ENCODE measurements at places on chromosomes 5 and 9. TPM values are rescaled to one million over a fixed set of nuclear protein-coding genes. Genes with fewer than 3 reads are reported as not detected.
A peak's percentile ranks its signal among the peaks of the same experiment; 100 is the strongest.

The CDO1 gene
- polyA plus RNA-seq: 21.8 TPM

- no peak for DNase-seq
Observed at GRCh38 chr5:157677931-157678330, 6.6 kb downstream of the C5orf52 start.

GRCh38 chr5:54000011-54000410, 310.4 kb downstream of the ARL15 start:
- no peak for DNase-seq

The PCDHA11 gene
- polyA plus RNA-seq: not detected

- DNase-seq: no peak
Observed at GRCh38 chr5:6644794-6645241, 11.6 kb downstream of the SRD5A1 start.

- DNase-seq: no peak
Observed at GRCh38 chr5:1112596-1113331, 901 bp upstream of the SLC12A7 start.

DNA sequence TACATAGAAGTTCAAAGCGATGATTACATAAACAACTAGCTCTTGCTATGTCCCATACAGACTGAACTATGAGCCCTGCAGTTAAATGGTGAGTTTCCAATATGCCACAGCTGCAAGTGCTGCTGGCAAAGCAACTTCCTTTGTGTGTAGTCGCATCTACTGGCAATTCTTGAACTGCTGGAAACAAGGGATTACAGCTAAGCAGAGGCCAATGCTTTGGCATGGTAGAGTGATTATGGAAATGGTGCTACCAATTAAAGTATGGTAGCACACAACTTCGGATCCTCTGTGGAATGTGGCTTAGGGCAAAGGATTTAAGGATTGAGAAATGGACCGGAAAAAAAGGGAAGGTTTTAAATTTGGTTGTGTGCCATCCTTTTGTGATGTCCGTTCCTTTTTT, 856.6 kb downstream of the MAT2B start:
- peak; percentile 49 for DNase-seq

- DNase-seq: no peak
Observed at GRCh38 chr9:12689233-12689632, 4.0 kb upstream of the TYRP1 start.

The MOCS2 gene
- polyA plus RNA-seq: 47.5 TPM

The PAXX gene
- 15.7 TPM for polyA plus RNA-seq

DNA sequence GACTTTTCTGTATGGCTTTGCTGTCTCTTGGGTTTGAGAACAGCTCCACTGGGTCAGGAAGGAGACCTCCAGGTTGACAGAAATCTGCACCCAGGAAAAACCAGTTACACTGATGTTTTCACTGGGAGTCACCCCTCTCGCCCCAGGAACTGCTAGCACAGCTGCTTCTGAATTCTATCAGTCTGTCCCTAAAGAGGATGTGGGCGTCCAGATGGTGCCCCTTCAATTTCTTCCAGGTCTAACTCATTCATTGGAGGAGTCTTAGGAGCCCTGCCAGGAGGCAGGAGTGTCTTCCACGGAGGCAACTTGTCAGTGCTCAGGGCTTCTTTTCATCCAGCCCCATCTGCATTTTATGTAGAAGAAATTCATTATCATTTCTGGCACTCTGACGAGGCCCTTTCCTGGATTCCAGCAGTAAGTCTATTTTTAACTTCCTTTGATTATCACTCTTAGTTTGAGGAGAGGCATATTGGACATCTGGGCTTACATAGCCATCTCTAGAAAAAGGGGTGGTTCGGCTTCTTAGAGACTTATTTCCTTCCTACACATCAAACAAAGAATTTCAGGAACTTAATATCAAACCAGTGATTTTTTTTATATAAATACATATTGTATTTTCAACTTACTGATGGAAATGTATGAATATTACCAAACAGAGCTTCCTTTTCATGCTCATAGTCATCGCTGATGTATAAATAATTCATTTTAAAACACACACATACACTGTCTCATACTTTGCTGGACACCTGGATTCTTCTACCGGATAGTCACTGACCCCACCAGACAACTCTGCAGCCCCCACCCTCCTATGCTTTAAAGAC, 148.8 kb downstream of the IRX2 start:
- DNase-seq: peak; percentile 10

DNA sequence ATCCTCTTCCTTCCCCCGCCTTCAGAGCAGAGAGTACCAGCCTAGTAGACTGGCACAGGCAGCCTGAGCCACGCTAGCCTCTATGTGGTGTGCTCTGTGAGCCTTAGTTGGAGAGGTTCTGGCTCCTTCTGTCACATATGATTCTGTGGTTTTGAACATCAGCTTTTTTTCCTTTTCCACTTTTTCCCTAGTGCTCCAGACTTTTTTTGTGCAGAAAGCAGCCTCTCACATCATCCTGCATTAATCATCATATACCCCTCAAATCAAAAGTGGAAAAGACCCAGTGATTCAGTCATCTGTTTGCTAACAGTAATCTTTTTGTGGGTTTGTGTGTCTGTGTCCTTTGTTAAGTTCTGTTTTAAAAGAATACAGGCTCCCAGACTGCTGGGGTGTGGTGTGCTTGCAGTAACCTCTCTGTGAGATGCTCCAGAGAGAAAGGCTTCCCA, 663.9 kb upstream of the RGMB start:
- DNase-seq: no peak

DNA sequence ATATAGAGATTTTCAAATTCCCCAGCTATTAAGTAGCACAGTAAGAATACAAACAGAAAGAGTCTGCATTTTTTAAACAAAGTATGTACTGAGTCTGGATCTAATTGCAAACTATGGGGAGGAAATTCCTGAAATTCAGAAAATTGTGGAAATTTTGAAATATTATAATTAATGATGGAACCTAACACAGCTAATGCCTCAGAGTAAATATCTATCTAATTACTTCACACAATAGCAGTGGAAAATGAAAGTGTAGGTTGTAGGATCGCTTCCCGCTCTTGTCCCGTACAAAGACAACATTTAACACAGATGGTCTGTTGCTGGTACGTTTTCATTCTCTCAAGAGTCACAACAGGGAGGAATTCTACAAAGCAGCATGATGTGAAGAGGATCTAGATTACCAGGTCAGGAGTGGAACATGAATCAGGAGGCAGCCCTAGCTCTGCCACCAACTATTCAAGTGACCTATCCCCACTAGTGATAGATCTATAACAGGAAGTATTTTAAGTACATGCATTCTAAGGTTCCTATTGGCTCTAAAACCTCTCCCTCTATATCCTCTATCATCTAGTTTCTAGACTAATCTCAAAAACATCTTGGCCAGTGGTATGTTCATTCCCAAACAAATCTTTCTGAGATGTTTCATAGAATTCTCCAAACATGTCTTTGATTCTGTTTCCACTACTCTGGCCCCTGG, 58.9 kb upstream of the GRAMD2B start:
- DNase-seq: no peak

- no peak for DNase-seq
Observed at GRCh38 chr5:146076028-146076427, 29.3 kb downstream of the PLAC8L1 start.

The TLX3 gene
- polyA plus RNA-seq: not detected

GRCh38 chr9:17839776-17840175, 260.9 kb downstream of the SH3GL2 start:
- no peak for DNase-seq

The LCN1 gene
- polyA plus RNA-seq: not detected

The KCNV2 gene
- polyA plus RNA-seq: 0.09 TPM

DNA sequence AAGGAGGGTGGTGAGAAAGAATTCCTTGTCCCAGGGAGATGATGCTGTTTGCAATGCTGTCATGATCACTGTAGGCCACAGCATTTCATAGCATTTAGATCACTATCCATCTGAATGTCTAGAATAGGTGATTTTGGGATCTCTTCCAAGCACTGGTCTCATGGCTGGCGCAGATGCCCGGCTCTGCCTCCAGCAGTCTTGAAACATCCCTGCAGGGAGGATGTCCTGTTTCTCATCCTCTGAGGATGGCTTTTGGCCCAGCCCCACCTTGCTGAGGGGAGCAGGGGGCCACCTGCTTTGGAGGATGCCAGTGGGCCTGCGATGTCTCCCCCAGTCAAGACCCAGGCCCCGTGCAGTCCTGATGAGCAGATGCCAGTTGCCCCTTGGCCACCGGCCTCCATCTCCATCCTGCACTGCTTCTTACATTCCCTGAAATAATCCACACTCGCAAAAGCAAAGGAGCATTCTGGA, 63.5 kb upstream of the GARNL3 start:
- no peak for DNase-seq

DNA sequence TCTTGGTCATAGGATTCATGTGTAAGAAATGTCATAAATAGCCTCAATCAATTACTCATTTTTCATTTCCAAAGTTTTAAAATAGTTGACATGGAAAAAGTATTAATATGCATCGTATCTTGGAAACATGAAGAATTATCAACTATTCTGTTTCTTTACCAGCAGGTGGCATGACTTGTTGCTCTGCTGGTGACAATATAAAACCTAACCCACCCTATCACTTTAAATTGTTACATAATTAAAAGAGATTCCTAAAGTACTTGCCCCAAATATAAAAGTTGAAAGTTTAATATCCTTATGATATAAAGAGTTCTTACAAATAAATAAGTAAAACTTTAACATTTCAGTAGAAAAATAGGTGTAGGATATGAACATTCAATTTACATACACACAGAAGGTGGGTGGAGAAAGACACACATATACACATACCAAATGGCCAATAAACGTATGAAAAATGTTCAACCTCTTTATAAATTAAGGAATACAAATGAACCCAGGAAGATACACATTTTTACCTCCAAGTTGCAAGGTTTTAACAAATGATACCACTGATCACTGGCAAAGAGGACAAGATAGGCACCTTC, 30.6 kb downstream of the MAP1B start:
- DNase-seq: no peak

- DNase-seq: no peak
Observed at GRCh38 chr5:149667084-149667828, 62.9 kb upstream of the PPARGC1B start.

DNA sequence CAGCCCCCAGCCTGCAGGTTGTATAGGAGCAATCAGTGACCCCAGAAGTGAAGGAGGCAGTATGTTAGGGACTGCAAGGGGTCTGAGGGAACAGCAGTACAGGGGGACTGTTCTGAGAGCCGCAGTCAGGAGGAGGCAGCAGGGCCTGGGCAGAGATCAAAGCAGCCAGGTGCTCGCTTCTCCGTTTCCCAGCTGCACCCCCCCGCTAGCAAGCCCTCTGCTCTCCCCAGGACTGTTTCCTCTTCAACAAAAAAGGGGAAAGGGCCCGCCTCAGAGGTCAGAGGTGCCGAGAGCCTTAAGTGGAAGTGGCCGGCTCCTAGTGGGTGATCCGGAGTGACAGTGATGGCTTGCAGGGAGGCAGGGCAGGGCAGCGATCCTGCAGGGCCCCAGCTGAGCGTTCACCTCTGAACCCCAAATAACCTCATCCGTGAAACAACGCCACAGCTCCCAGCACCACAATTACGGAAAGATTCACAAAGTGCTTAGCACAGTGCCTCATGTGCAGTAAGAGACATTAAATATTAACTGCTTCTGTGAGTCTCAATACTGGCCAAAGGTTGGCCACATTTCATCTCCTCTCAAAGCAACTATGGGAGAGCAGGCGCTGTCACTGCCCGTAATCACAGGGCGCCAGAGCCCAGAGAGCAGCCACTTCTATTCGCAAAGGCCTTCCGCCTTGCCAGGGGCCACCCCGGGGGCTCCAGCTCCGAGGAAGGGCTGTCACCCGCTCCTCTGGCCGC, 8.0 kb downstream of the CLPTM1L start:
- DNase-seq: no peak

The SPATA31D3 gene
- not detected for polyA plus RNA-seq

GRCh38 chr5:99089822-99090549, 161.2 kb upstream of the CHD1 start:
- DNase-seq: no peak

GRCh38 chr9:130259044-130259443, 6.5 kb upstream of the HMCN2 start:
- no peak for DNase-seq

DNA sequence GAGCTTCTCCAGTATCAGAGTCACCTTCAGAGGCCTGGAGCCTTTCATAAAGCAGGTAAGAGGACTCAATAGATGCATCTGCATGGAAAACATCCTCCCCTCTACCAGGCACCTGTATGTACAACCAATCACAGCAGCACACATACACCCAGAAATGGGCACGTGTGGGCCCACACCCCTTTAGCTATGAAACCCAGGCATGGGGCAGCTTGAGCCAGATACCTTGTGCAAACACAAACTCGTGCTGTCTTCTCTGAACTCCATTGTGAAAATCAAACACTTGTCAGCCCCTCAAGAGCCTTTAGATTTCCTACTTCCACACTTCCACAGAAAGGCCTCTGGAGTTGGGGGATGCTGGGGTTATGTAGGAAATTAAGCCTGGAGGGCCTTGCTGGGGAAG, 1.1 kb upstream of the CSF2 start:
- no peak for DNase-seq

DNA sequence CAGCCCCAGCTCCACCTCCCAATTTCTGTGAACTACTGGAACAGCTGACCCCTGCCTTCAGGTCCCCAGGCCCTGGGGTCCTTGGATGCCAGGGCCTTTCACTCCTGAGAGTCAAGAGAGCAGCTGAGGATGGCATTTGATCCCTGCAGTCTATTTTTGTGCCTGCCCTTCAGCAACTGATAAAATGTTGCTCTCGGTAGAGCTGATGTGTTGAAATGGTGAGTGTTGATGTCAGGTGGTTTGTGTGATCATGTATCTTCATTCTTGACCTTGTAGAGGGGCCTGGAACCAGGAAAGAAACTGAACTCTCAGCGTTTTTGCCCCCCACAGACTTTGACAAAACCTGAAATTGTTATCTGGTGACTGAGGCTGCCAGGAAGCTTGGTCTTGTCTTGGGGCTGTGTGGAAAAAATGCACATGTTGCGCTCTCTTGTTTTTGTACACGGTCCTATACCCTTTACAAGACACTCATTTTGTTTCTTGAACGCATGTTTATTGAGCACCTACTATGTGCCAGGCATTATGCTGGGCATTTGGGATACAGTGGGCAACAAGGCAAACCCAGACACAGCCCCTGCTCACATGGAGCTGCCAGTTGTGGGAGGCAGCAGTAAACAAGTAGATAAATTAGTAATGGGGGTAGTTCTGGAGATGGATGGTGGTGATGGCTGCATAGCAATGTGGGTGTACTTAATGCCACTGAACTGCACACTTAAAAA, 78.3 kb downstream of the PPARGC1B start:
- no peak for DNase-seq

The STK10 gene
- 26.8 TPM for polyA plus RNA-seq

Measured in muscle of back (tissue), 13 donors.